ENCODE measurements at places on chromosomes 2 and 18. TPM values are rescaled to one million over a fixed set of nuclear protein-coding genes. Genes with fewer than 3 reads are reported as not detected.

DNA sequence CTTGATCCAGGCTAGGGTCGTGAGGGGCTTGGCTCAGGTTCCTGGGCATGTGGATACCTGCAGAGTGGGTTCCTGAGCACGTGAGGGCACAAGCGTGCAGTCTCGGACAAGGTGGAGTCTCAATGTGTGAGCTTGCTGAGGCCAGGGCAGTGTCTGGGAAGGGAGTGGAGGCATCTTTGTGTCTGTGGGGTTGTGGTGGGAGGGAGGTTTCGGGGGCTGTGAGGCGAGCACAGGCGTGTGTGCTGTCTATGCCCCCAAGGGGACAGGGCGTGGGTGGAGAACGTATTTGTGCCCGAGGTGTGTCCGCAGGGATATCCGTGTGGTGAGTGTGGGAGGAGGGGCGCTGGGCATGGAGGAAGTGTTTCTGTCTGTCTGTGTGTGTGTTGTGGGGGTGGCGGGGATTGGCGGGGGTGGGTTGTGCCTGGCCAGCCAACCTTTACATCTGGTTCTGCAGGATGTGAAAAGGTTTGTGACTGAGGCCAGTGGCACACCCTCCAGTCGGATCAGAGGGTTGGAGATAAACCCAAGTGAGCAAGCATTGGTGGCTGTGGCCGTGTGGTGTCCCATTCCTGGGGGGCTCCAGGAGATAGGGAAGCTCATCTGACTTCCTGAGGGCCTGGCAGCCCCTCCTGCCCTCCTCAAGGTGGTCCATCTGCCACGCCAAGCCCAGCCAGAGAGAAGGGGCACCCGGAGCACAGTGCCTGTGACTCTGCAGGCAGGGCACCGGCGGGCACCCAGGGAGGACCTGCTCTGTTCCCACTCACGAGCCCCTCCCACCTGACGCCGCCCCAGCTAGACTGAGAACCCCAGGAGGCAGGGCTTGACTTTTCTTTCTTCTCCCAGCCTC, 57.1 kb downstream of the ZFP36L2 start:
- H3K4me3 ChIP-seq, result peak overlapping the region; percentile 88
- H3K4me1 ChIP-seq, result peaks cover 70% of the 10 kb centered on the region
- H3K27me3 ChIP-seq, result peaks cover 9% of the 10 kb centered on the region
- H3K36me3 ChIP-seq, result no peaks in the 10 kb centered on the region
- DNase-seq, result peak; percentile 65
- H3K27ac ChIP-seq, result peak overlapping the region; percentile 99

DNA sequence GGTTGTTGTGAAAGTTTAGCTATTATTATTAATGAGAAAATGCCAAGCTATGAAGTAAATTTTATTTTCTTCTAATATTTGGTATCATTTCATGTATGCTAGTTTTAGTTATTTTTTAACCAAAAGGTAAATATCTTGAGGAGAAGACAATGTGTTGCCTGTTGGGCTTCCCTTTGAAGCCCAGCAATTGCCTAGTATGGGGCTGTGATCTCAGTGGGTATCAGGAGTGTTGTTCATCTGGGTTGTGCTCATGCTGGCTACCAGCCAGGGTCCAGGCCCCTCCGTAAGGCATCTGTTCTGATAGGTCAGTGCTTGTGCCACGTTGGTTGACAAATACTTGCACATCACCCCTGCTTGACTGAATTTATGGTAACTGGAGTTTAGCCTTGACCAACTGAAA, 38.0 kb upstream of the DARS1 start:
- H3K4me3 ChIP-seq, result no peak overlapping the region
- H3K27me3 ChIP-seq, result peaks cover 1% of the 10 kb centered on the region
- H3K4me1 ChIP-seq, result peaks cover 9% of the 10 kb centered on the region
- no peak for DNase-seq
- H3K27ac ChIP-seq, result no peak overlapping the region
- no peaks in the 10 kb centered on the region for H3K36me3 ChIP-seq

DNA sequence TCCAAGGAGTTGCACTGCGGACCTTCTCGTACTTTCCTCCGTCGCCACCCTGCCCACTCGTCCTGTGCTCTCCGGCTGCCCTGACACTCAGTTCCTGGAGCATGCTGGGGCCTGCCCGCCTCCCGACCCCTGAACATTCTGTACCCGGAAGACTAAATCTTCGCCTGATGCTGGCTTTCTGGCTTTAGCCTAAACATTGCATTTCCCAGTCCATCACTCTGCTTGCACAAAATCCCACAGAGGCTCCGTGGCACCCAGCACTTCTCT, 550 bp upstream of the SFXN5 start:
- DNase-seq, result no peak
- H3K4me3 ChIP-seq, result peak overlapping the region; percentile 98
- peak overlapping the region; percentile 90 for H3K27ac ChIP-seq
- no peaks in the 10 kb centered on the region for H3K36me3 ChIP-seq
- peaks cover 22% of the 10 kb centered on the region for H3K27me3 ChIP-seq

GRCh38 chr18:9827793-9828505, 57.8 kb upstream of the TXNDC2 start:
- no peaks in the 10 kb centered on the region for H3K36me3 ChIP-seq
- no peak overlapping the region for H3K4me3 ChIP-seq
- no peak overlapping the region for H3K27ac ChIP-seq
- peaks cover 1% of the 10 kb centered on the region for H3K27me3 ChIP-seq
- no peak for DNase-seq
- H3K4me1 ChIP-seq, result no peaks in the 10 kb centered on the region

GPR39 gene
- not detected for polyA plus RNA-seq

DNA sequence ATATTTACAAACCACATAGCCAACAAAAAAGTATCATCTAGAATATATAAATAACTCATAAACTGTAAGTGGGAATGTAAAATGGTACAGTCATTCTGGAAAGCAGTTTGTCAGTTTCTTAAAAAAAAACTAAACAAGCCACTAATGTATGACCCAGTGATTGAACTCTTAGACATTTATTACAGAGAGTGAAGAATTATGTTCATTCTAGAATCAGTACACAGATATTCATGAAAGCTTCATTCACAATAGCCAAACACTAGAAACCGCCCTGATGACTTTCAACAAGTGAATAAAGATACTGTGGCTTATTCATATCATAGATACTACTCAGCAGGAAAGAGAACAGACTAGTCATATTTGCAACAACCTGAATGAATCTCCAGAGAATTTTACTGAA, 1541.5 kb downstream of the LRP1B start:
- peak overlapping the region; percentile 32 for H3K27ac ChIP-seq
- H3K4me3 ChIP-seq, result no peak overlapping the region
- no peaks in the 10 kb centered on the region for H3K27me3 ChIP-seq
- H3K36me3 ChIP-seq, result peaks cover 3% of the 10 kb centered on the region
- no peaks in the 10 kb centered on the region for H3K4me1 ChIP-seq

GRCh38 chr18:40852406-40852805, 1102.6 kb upstream of the PIK3C3 start:
- H3K27ac ChIP-seq, result no peak overlapping the region
- no peaks in the 10 kb centered on the region for H3K27me3 ChIP-seq
- peaks cover 3% of the 10 kb centered on the region for H3K36me3 ChIP-seq

TNS1 gene
- polyA plus RNA-seq, result not detected

- H3K4me1 ChIP-seq, result no peaks in the 10 kb centered on the region
- H3K4me3 ChIP-seq, result no peak overlapping the region
- no peak for DNase-seq
- H3K36me3 ChIP-seq, result no peaks in the 10 kb centered on the region
- H3K27me3 ChIP-seq, result no peaks in the 10 kb centered on the region
Observed at GRCh38 chr2:25720575-25720974, 47.2 kb upstream of the DTNB start.

CCL20 gene
- not detected for polyA plus RNA-seq

DNA sequence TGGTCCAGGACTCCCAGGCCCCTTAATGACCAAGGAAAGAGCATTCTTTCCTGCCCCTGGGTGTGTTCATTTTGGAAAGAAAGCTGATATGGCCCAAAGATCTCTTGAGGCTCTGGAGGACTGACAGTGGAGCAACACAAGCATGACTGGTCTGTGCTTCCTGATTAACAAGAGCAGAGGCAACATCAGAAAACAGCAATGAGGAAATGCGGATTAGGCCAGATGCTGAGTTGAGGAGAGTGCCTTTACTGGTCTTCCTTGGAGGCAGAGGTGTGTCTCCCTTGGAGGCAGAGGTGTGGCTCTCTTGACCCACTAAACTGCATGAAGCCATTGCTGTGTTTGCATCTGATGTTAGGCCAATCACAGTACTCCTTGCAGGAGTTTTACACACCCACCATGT, 19.9 kb downstream of the IL36B start:
- no peaks in the 10 kb centered on the region for H3K4me1 ChIP-seq
- no peak for DNase-seq
- H3K4me3 ChIP-seq, result no peak overlapping the region
- H3K27ac ChIP-seq, result no peak overlapping the region
- H3K27me3 ChIP-seq, result peaks cover 6% of the 10 kb centered on the region

- no peak overlapping the region for H3K4me3 ChIP-seq
- no peaks in the 10 kb centered on the region for H3K27me3 ChIP-seq
- H3K27ac ChIP-seq, result no peak overlapping the region
- no peaks in the 10 kb centered on the region for H3K4me1 ChIP-seq
Observed at GRCh38 chr2:185942855-185943254, 204.3 kb downstream of the FSIP2 start.

NEB gene
- polyA plus RNA-seq, result not detected

NETO1 gene
- polyA plus RNA-seq, result not detected

VWA3B gene
- not detected for polyA plus RNA-seq

DNA sequence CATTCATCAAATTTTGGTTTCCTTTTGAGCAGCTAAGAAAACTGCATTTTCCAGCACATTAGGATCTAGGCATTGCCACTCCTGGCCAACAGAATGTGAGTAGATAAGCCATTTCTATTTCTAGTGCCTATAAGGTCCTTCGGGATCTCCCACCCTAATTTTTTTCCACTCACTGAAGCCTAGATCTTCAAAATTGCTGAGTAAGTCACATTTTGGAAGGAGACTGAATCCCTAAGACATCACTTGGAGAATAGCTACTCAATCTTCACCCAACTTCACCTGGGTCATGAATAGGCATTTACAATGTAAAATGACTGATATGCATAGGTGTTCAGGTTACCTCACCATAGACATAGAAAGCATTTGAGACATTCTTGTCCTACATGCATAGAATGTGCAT, 548.1 kb upstream of the GYPC start:
- H3K27me3 ChIP-seq, result no peaks in the 10 kb centered on the region
- no peaks in the 10 kb centered on the region for H3K4me1 ChIP-seq
- no peaks in the 10 kb centered on the region for H3K36me3 ChIP-seq
- no peak for DNase-seq

MGAT4A gene
- 128 TPM for polyA plus RNA-seq

NCKAP5 gene
- polyA plus RNA-seq, result not detected

GPBAR1 gene
- polyA plus RNA-seq, result 2.9 TPM

LYG2 gene
- not detected for polyA plus RNA-seq

GRCh38 chr2:127404466-127405254, 13.6 kb upstream of the PROC start:
- peaks cover 5% of the 10 kb centered on the region for H3K4me1 ChIP-seq
- peaks cover 2% of the 10 kb centered on the region for H3K27me3 ChIP-seq
- no peaks in the 10 kb centered on the region for H3K36me3 ChIP-seq
- no peak overlapping the region for H3K27ac ChIP-seq
- H3K4me3 ChIP-seq, result no peak overlapping the region
- no peak for DNase-seq

DNA sequence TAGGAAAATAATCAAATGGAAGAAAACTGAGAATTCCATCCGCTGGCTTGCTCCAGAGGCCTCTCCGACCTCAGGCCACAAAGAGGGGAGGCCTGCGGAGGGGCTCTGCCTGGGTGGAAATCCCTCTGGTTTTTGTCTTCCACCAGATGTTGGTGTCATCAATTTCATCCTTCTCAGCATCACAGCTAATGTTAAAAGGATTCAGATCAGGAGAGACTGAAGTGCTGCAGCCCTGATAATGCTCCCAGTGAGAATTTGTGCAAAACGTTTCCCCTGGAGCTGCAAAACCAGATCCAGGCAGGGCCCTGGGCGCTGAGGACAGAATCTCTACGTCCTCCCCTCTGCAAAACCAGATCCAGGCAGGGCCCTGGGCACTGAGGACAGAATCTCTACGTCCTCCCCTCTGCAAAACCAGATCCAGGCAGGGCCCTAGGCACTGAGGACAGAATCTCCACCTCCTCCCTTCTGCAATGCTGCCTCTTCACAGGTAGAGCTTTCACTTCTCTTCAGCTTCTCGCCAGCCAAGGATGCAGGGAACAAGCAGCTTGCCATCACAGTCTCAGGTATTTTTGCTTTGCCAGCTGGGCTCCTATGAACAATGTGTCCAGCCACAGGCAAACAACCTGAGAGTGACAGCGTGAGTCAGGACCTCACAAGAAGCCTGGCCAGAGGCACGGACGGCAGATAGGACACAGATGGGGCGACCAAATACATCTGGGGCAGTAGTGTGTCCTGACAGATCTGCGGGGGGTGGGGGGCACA, 81.2 kb downstream of the TMEM18 start:
- no peaks in the 10 kb centered on the region for H3K4me1 ChIP-seq
- peaks cover 3% of the 10 kb centered on the region for H3K27me3 ChIP-seq
- no peak overlapping the region for H3K4me3 ChIP-seq
- H3K36me3 ChIP-seq, result no peaks in the 10 kb centered on the region

OTOF gene
- not detected for polyA plus RNA-seq

- no peak for DNase-seq
- peaks cover 4% of the 10 kb centered on the region for H3K4me1 ChIP-seq
- H3K4me3 ChIP-seq, result no peak overlapping the region
- H3K36me3 ChIP-seq, result peaks cover 24% of the 10 kb centered on the region
- no peak overlapping the region for H3K27ac ChIP-seq
- no peaks in the 10 kb centered on the region for H3K27me3 ChIP-seq
Observed at GRCh38 chr2:95174031-95174542, 8.5 kb downstream of the ZNF2 start.

ANKRD53 gene
- polyA plus RNA-seq, result 0.18 TPM

GRCh38 chr2:120310136-120310535, 35.8 kb upstream of the INHBB start:
- DNase-seq, result no peak
- H3K27me3 ChIP-seq, result peaks cover 2% of the 10 kb centered on the region
- peaks cover 6% of the 10 kb centered on the region for H3K36me3 ChIP-seq
- H3K27ac ChIP-seq, result no peak overlapping the region

CENPA gene
- polyA plus RNA-seq, result 0.62 TPM

Data from immature natural killer cell (primary cell).